SHP77 treated with DMSO at 0.1 percent for 48 hours (cell line): ENCODE measurements at places on chromosomes 5 and 9.
A peak's percentile ranks its signal among the peaks of the same experiment; 100 is the strongest.

GRCh38 chr5:151490627-151491026, 43.2 kb downstream of the SLC36A1 start:
- DNase-seq = no peak

DNA sequence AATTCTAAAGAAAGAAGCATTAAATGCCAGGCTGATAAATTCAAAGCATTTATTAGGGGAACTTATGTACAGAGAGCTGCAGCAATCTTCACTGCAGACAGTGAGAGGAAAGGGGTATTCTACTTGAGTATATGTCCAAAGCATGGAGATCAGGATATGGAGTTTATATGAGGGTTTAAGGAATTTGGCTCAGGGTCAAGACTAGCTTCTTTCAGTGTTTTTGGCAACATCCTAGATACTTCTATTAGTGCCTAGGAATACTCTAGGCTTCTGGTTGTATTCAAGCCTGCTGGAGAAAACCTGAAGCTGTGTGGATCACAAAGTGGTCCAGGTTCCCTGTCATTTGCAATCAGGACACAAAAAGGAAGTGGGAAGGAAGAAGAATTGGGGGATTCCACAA, 194.6 kb downstream of the CETN3 start:
- DNase-seq = no peak

- no peak for DNase-seq
Measured at GRCh38 chr5:23089286-23089685, 236.1 kb upstream of the CDH12 start.

GRCh38 chr9:102507044-102507687, 488.0 kb upstream of the CYLC2 start:
- no peak for DNase-seq

DNA sequence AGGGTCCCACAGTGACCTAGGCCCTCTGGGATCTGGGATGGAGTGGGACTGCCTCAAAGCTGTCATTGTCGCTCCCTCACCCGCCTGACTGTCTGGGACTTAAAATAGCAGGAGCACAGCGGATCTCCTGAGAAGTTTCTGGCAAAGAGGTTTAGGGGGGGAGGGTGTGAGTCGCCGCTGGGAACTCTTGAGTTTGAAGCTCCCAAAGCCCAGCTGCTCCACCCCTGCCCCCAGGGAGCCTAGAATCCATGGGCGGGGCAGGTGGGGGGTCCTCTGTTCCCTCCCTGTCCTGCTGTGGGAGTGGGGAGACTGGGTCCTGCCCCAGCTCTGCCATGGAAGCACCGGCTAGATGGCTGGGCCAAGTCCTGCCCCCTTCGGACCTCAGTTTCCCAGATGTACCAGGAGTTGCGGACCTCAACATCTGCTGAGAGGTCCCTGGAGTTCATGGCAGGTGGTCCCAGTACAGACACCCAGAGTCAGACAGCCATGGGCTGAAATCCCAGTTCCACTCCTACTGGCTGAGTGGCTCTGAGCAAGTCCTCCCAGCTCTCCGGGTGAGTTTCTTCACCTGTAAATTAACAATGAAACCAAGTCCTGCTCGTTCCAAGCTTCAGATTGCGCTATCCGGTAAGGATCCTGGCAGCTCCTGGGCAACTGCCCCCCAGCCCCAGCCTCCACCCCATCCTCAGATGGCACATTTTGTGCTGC, 985 bp upstream of the WDR38 start:
- DNase-seq = no peak

DNA sequence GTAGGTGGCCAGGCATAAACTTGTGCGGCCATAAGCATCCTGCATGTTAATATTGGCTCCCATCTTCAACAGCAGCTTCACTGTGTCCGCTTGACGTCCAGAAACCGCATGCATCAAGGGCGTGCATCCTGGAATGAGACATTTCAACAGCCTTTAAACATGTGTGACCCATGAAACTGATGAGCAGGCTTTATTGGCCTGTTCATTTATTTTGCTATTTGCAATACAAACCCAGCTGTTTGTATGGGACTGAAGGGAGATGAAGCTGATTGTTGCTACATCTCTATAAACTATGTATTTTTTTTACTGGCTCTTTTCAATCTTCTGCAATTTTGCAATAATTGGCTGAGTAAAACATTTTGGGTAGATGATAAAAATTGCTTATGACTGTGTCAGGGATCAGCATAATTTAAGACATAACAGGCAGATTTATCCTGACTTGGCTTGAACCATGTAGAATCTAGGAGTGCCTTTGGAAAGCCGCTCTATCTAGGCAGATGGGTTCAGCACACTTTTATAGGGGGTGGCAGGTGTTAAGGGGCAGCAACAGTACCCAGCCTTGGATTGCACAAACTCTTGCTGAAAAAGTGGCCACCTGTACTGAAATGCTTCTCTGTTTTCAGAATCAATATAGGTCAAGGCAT, 56.9 kb downstream of the ANKRD55 start:
- DNase-seq = no peak

DNA sequence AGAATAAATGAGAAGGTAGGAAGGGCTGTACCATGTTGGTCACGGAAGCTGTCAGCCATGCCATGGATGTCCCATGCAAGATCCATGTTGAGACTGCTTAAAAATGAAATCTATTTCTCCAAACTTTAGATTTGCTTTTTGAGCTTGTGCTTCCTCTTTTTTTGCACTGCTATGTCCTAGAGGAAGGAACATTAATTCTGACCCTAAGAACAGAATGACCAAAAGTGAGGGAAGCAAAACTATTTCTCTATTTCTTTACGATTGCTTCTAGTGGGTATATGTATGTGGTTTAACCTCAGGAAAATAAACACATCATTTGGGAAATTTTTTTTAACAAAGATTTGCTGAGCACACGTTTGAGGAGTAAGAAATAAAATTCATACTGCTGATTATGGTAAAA, 84.6 kb downstream of the USP20 start:
- DNase-seq = no peak

- no peak for DNase-seq
Measured at GRCh38 chr5:172680921-172681320, 39.9 kb downstream of the NEURL1B start.

DNA sequence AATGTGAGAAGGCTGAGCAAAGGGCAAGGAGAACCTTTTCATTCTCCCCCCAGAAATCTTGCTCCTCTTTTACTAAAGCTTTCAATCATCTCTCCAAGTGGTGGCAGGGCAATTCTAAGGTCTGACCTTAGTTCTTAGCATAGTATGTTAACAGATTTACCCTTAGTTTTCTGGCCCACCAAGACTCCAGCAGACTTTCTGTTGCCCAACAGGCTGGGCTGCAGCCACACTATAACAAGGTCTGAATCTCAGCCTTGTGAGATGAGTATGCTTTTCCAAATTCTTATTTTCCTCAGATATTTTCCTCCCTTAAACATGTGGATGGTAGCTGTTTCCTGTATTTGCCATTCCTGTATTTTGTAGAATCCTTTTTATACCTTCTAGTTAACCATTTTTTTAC, 69.5 kb downstream of the NIPBL start:
- no peak for DNase-seq

GRCh38 chr9:297104-297972, 82.7 kb downstream of the DOCK8 start:
- DNase-seq = no peak

GRCh38 chr9:14435871-14436270, 121.9 kb upstream of the NFIB start:
- no peak for DNase-seq

GRCh38 chr5:73031839-73032238, 76.0 kb downstream of the FCHO2 start:
- DNase-seq = peak; percentile 40

DNA sequence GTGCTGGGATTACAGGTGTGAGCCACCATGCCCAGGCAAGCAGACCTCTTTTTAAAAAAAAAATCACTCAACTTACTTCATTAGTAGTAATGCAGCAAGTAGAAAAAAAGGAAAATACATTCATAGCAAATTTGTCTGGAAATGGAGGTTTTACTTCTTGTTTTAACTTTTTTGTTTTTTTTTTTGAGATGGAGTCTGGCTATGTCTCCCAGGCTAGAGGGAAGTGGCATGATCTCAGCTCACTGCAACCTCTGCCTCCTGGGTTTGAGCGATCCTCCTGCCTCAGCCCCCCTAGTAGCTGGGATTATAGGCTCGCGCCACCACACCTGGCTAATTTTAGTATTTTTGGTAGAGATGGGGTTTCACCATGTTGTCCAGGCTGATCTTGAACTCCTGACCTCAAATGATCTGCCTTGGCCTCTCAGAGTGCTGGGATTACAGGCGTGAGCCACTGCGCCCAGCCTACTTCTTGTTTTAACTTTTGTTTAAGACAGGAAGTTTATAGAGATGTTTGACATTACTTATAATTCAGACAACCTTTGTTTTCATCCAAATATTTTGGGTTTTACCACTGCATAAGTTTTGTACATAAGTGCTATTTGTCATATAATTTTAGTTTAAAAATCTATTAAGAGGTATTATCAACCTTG, 26.5 kb downstream of the UBE2R2 start:
- no peak for DNase-seq

DNA sequence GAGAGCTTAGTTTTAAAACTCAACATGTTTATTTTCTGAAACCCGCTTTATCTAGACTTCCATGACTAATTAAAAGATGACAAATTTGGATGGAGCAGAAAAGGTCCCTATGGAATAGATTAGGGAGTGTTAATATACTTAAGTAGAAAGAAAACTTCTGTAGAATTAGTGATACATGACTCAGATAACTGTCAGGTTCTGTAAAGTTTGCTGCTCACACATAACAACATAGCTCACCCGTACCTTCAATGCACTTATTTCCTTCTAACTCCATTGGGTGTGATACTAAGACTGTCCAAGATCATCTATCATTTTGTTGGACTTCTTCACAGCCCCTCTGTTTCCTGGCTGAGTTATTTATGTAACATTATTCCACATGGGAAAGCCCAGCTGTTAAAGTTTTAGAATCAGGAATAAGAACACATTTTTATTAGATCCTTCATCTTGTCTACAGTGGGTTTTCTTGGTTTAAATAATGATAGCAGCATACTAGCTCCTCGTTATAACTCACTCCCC, 27.8 kb downstream of the TMEM167A start:
- no peak for DNase-seq

- DNase-seq = no peak
Measured at GRCh38 chr5:59001154-59001553, 418.3 kb downstream of the RAB3C start.

DNA sequence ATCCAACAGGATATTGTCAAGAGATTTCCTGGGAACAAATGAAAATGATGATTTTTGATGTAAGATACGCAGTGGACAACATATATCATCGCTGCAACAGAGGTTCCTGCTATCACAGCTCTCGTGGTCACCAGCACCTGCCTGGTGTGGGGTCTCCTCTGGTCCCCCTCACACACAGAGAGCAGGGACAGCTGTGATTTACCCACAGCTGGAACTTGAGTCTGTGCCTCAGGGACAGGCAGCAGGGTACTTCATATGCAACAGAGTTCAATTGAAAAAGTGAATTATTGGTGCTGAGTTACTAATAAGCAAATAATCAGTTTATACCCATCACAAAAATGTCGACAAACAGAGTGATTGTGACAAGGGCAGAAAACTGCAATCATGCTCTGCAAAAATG, 93.4 kb downstream of the LMX1B start:
- no peak for DNase-seq

- DNase-seq = no peak
Measured at GRCh38 chr9:118230329-118230728, 526.1 kb downstream of the TLR4 start.

GRCh38 chr5:62606878-62607277, 28.3 kb downstream of the LRRC70 start:
- no peak for DNase-seq

- no peak for DNase-seq
Measured at GRCh38 chr5:167242701-167243100, 1048.7 kb upstream of the WWC1 start.

DNA sequence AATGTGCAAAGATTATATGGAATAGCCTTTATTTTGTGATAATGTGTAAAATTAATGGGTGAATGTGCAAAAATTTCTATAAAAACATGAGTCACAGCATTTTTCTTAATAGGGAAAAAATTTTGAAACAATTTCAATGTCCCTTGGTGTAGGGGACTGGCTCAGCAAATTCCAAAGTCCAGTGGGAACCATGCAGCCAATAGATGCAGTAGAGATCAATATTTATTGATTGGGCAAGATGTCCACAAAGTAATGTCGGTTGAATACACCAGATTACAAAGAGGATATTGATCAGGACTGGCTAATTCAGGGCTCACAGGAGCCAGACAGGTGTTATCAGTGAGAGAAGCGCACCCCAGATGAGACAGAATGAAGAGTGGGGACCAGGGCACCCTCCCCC, 62.5 kb downstream of the AMBP start:
- DNase-seq = no peak

- DNase-seq = no peak
Measured at GRCh38 chr5:168474319-168474718, 12.0 kb upstream of the RARS1 start.

DNA sequence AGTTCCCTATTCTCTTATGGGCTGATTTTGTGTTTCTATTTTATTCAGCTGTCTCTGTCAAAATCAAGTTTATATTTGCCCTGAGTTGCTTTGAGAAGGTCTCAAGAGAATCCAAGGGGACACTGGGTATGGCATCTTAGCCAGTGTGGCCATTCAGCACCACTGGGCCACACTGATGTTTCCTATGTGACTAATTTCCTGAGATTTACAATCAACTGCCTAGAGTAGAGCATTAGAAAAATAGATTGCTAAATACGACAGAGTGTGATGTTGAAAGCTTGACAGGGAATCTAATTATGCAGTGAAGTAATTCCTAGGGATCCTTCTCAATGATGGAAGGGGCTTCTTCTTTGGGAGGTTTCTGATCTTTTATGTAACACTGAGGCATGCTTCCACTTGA, 141.7 kb downstream of the SV2C start:
- DNase-seq = no peak

- no peak for DNase-seq
Measured at GRCh38 chr5:153714798-153715197, 224.3 kb downstream of the GRIA1 start.

DNA sequence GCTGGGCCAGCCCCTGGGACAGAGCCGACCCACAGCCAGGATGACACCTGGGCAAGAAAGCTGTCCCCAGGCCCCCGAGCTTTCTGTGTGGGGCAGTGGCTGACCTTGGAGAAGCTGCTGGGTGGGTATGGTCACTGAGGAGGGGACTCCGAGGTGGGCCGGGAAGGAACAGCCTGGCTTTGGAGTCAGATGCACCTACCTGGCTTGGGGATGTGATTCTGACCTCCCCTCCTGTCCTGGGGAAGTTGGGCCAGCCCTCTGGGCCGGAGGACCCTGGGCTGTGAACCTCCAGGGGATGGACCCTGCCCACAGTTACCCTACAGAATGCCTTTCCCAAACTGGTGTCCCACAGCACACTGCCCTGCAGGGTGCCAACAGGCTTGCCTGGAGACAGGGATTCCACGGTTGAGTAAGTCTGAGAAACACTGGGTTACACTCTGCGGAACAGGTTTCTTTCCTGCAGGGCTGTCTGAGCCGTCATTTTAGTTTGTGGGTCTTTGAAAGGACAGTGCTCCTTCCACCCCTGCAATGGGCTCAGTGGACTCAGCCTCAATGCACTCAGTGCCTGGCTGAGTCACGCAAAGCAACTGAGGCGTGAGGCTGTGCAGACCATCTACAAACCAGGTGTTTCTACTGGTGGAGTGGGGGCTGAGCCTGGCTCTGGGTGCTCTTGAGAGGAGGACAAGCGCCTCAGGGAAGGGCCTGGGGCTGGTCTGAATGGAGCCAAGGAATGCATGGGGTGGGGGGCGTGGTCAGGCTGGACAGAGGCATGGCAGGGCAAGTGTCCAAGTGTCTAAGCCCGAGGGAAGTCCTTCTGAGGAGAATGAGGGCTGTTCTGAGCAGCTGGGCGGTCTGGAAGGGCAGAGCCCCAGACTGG, 41.3 kb upstream of the PHYKPL start:
- DNase-seq = no peak
